ENCODE measurements at places on chromosomes 4 and X. TPM values are rescaled to one million over a fixed set of nuclear protein-coding genes. Genes with fewer than 3 reads are reported as not detected.

- DNase-seq = no peak
Measured at GRCh38 chr4:11451716-11452115, 23.0 kb upstream of the HS3ST1 start.

- DNase-seq = no peak
Measured at GRCh38 chrX:150211988-150212387, 151.1 kb upstream of the MAMLD1 start.

GRCh38 chr4:8855818-8856245 is 15.8 kb downstream of the HMX1 start:
- no peak for DNase-seq

GRCh38 chrX:143570782-143571181 is 53.5 kb upstream of the SPANXN3 start:
- DNase-seq = no peak

GRCh38 chr4:121155893-121156292 is 8.2 kb downstream of the TNIP3 start:
- DNase-seq = peak; percentile 91

DNA sequence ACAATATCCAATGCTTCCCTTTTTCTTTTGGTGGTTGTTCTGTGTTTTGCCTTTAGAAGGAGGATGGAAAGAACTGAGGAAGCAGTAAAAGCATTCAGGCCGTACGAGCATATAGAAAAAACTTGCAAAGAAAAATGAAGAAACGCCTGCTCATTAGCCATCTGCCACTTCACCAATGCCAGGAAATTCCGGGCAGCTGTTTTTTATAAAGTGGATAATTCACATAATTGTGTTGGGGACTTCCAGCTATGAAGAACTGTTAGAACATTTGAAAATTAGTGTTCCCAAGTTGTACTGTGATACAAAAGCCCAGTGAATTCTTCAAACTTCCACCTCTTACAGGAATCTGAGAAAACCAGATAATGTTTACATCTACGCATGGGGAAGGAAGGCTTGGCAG is 11.7 kb downstream of the RELL1 start:
- peak; percentile 58 for DNase-seq

The ERCC6L gene
- 2.4 TPM for total RNA-seq

GRCh38 chr4:159445692-159446091 is 342.8 kb downstream of the RAPGEF2 start:
- DNase-seq = no peak

DNA sequence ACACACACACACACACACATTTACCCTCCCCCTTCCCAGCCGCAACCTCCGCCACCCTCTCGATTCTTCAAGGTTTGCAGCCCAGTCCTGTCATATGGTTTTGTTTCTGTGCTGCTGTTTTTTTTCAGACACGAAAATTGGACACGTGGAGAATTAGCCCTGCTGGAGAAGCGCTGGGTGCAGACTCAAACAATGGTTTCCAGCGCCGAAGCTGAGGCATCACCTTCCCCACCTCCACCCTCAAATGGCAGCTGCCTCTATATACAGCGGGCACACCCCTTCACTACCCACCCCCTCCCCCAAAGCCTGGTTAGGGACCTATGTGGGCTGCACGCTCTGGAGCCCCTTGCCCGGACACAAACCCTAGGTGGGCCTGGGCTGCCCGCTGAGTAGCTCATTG is 87.9 kb downstream of the BCOR start:
- DNase-seq = no peak

The METTL14 gene
- 54.4 TPM for total RNA-seq

All from dermis blood vessel endothelial cell (primary cell).